ENCODE measurements at places on chromosomes 4 and X.

GRCh38 chrX:21131786-21132185, 242.4 kb upstream of the CNKSR2 start:
- H3K27ac ChIP-seq, result no peak overlapping the region
- H3K4me1 ChIP-seq, result no peaks in the 10 kb centered on the region
- H3K36me3 ChIP-seq, result no peaks in the 10 kb centered on the region

- no peak for DNase-seq
- no peaks in the 10 kb centered on the region for H3K27me3 ChIP-seq
- H3K27ac ChIP-seq, result no peak overlapping the region
- no peaks in the 10 kb centered on the region for H3K4me1 ChIP-seq
Measured at GRCh38 chr4:8920969-8921368, 49.3 kb upstream of the HMX1 start.

DNA sequence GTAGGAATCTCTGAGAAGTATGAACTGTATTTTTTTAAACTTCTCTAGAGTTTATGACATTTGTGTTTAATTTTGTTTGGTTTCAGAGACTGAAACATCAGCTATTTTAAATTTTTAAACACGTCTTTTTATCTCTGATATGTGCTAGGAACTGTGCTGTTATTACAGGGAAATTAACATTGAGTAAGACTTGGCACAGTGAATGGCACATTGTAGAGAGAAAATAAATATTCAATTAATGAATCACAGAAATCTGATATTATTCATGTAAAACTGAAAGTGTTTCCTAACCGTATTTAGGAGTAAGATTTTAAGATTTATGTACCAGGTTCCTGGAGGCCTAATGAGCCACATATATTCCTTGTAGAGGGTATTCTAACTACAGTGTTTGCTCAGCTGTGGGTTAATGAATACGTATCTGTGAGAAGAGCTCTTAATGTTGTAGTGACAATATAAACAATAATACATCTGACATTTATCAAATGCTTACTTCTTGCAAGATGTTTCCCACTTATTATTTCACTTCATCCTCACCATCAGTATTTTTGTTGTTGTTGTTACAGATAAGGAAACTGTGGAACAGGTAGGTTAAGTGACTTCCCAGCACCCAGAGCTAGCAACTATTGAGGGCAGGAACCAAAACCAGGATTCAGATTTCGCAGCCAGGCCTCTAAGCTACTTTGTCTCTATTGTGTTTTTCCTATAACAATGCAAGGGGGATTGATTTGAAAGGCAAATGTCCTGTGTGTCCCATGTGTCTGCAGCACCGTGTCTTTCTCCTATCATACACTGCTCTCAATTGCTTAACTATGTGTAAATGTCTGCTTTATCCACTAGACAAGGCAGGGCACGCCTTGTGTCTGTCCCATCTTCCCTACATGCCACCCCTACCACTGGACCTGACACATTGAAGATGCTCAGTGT, 121.1 kb upstream of the FAM9C start:
- H3K4me3 ChIP-seq, result no peak overlapping the region
- no peaks in the 10 kb centered on the region for H3K4me1 ChIP-seq
- H3K27ac ChIP-seq, result no peak overlapping the region
- DNase-seq, result no peak
- H3K36me3 ChIP-seq, result no peaks in the 10 kb centered on the region

DNA sequence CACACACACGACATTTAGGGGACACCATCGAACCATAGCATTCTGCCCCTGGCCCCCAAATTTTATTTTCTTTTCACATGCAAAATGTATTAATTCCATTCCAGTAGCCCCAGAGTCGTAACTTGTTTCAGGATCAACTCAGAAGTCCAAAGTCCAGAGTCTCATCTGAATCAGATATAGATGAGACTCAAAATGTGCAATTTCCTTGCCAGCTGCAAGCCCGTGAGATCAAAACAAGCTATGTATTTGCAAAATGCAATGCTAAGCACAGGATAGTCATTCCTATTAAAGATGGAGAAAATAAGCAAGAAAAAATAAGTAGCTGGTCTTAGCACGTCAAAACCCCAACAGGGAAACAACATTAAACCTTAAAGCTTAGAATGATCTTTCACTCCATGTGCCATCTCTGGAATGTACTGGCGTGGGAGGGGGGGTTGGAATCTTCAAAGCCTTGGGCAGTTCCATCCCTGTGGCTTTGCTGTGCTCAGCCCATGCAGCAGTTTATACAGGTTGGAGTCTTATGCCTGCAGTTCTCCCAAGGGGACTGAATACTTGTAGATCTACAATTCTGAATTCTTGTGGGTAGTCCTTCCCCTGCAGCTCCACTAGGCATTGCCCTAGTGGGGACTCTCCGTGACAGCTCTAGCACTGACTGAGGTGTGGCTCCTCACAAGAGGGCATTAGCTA, 47.7 kb upstream of the SYTL5 start:
- H3K36me3 ChIP-seq, result no peaks in the 10 kb centered on the region
- no peak for DNase-seq
- no peak overlapping the region for H3K4me3 ChIP-seq
- H3K27me3 ChIP-seq, result no peaks in the 10 kb centered on the region
- no peak overlapping the region for H3K27ac ChIP-seq

DNA sequence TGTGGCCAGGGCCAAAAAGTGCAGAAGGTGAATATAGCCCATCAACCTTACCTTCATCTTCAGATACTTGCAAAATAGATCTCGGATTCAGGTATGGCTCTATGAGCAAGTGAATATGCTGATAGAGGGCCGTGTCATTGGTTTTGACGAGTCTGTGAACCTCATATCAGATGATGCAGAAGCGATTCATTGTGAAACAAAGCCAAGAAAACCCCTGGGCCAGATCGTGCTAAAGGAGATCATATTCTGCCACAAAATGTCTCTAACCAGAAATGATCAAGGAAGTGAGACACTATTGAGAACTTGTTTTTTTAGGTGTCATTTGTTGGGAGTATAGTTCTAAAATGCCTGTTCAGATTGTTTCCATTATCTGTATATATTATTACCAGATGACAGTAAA, 48.3 kb downstream of the PDK3 start:
- H3K36me3 ChIP-seq, result no peaks in the 10 kb centered on the region
- no peaks in the 10 kb centered on the region for H3K4me1 ChIP-seq
- no peak overlapping the region for H3K27ac ChIP-seq
- no peak for DNase-seq
- no peak overlapping the region for H3K4me3 ChIP-seq

Data from thymus (tissue), 14 donors.